ENCODE measurements at places on chromosomes 7 and 10.

- DNase-seq = no peak
Measured at GRCh38 chr7:34330308-34330707, 327.7 kb upstream of the NPSR1 start.

GRCh38 chr7:7177044-7177517 lies 5.3 kb upstream of the C1GALT1 start:
- DNase-seq = no peak

- no peak for DNase-seq
Measured at GRCh38 chr10:30017556-30017955, 41.8 kb downstream of the JCAD start.

DNA sequence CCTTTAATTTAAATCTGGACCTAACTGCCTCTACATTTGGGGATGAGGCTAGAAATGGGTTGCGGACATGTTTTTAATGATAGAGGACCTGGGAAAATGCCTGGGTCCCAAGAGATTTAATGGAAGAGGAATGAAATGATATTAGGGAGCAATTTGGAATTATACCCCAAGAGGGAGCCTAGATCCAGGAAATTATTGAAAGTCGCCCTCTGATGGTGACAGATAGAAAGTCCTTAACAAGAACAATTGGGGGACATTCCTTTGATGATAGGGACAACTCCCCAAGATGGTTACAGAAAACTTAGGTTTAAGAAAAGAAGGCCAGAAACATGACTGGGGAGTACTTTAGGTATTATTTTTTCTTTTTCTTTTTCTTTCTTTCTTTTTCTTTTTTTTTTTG lies 9.5 kb upstream of the TSGA13 start:
- DNase-seq = no peak

GRCh38 chr10:75733135-75733890 lies 301.9 kb downstream of the LRMDA start:
- no peak for DNase-seq

GRCh38 chr7:127586346-127586745 lies 950 bp upstream of the GCC1 start:
- no peak for DNase-seq

- DNase-seq = no peak
Measured at GRCh38 chr10:12808014-12808613, 193.4 kb downstream of the CCDC3 start.

- no peak for DNase-seq
Measured at GRCh38 chr10:100413173-100413572, 49.6 kb upstream of the WNT8B start.
